ENCODE measurements at places on chromosomes 6 and 20.

GRCh38 chr20:38732981-38733380 lies 8.7 kb downstream of the SLC32A1 start:
- no peak for DNase-seq

DNA sequence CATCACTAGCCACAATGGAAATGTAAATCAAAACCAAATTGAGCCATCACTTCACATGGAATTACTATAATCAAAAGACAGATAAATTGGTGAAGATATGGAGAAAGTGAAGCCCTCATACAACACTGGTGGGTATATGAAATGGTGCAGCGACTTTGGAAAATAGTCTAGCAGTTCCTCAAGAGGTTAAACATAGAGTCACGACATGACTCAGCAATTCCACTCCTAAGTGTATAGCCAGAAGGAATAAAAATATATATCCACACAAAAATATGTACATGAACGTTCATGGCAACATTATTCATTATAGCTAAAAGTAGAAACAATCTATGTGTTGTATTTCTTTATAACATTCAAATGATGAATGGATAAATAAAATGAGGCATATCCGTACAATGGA lies 33.1 kb upstream of the SH3BGRL2 start:
- no peak for DNase-seq

GRCh38 chr6:69012876-69013275 lies 377.8 kb downstream of the ADGRB3 start:
- no peak for DNase-seq

DNA sequence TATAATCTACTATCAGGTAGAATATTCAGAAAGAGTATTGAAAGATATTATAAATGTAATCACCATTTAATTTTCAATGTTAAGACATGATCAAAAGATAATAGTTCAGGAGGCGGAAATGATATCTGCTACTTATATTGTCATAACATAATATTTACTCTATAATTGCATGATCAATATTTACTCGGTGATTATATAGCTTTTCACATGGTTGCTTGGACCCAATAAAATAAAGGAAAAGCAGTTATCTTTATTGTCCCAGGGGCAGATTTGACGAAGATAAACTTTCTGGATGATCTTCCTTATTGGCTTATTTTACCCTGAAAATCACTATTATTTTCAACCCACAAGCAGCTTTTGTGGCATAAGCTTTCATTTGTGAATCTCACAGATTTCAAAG lies 350.4 kb downstream of the HACE1 start:
- no peak for DNase-seq

DNA sequence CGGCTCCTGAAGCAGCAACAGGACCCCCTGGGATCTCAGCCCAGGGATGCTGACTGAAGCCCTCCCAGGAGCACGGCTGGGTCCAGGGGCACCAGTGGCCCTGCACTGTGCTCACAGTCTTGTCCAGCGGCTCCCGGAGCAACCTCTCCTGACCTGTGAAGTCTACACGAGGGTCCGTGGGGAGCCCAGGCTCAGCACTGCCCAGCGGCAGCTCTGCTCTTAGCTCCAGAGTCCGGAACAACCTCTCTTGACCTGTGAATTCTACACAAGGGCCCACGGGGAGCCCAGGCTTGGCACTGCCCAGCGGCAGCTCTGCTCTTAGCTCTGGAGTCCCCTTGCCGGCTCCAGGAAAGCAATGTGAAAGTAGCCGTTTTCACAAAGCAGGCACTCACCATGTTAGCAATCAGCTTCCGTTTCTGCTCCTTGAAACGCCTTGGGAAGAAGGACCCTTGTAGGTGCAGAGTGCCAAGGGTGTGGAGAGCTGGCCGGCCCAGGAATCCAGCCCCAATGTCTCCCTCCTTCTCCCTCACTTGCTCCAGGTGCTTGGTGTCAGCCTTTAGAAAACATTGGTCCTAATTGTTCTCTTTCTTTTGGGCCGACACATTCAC lies 310.9 kb downstream of the CDH4 start:
- no peak for DNase-seq

GRCh38 chr20:15645816-15646215 lies 927.4 kb downstream of the KIF16B start:
- no peak for DNase-seq

GRCh38 chr6:2984738-2985406 lies 13.5 kb upstream of the SERPINB6 start:
- no peak for DNase-seq

DNA sequence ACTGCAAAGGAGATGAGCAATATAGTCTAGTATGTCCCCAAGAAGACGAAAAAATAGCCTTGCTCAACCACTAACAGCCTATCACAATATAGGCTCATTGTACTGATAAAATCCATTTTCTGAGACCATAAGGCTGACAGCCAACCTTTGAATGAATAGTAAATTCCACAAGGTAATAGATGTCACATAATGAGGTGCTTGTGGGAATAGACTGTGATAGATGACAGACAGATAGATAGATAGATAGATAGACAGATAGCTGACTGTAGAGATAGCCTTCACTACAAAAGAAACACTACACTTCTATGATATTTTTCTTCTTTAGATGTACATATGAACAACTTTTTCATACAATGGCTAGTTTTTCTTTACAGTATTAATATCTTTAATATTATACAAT lies 760.3 kb upstream of the NRSN1 start:
- DNase-seq: no peak

GRCh38 chr20:6341491-6341890 lies 218.7 kb upstream of the FERMT1 start:
- no peak for DNase-seq

- no peak for DNase-seq
Measured at GRCh38 chr20:57071283-57071731, 195.1 kb downstream of the BMP7 start.

- DNase-seq: no peak
Measured at GRCh38 chr6:37192666-37193065, 22.7 kb downstream of the PIM1 start.
